ENCODE measurements at places on chromosomes 5 and 9. TPM values are rescaled to one million over a fixed set of nuclear protein-coding genes. Genes with fewer than 3 reads are reported as not detected.
A peak's percentile ranks its signal among the peaks of the same experiment; 100 is the strongest.

GRCh38 chr5:38208782-38209378 is 49.5 kb upstream of the EGFLAM start:
- no peak overlapping the region for H3K27ac ChIP-seq
- H3K4me1 ChIP-seq: no peaks in the 10 kb centered on the region
- DNase-seq: peak; percentile 44

DNA sequence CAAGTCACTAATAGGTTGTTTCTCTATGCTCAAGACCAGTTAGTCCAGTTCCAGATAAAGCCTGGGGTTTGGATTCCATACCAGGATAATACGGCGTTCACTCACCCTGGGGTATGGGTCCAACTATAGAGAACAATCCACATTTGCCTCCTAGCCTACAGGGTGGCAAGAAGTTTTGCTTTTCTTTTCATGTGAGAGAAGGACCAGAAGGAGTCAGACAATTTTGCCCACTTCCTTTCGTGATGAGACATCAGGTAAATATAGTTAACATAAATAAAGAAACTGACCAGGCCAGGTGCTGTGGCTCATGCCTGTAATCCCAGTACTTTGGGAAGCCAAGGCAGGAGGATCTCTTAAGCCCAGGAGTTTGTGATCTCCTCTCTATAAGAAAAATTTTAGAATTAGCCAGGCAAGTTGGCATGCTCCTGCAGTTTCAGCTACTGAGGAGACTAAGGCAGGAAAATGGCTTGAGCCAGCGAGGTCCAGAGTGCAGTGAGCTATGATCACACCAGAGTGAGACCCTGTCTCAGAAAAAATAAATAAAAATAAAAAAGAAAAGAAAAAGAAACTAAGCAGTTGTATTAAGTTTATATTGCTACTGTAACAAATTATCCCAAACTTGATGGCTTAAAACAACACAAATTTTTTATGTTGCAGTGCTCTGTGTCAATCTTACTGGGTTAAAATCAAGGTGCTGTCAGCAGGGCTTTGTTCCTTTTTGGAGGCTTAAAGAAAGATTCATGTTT is 7.5 kb upstream of the REEP5 start:
- no peak overlapping the region for H3K4me3 ChIP-seq
- 0 out of 2 replicates have a peak, but pooled peaks cover 4% of the 10 kb centered on the region for H3K4me1 ChIP-seq
- H3K36me3 ChIP-seq: no peaks in the 10 kb centered on the region
- no peak for DNase-seq
- H3K27ac ChIP-seq: no peak overlapping the region

- DNase-seq: peak; percentile 33
- H3K4me1 ChIP-seq: peaks cover 29% of the 10 kb centered on the region
- H3K36me3 ChIP-seq: peaks cover 7% of the 10 kb centered on the region
- peak overlapping the region; percentile 94 for H3K27ac ChIP-seq
- no peak overlapping the region for H3K4me3 ChIP-seq
These were observed 1.9 kb downstream of the RAB24 start for GRCh38 chr5:177301503-177302165.

DNA sequence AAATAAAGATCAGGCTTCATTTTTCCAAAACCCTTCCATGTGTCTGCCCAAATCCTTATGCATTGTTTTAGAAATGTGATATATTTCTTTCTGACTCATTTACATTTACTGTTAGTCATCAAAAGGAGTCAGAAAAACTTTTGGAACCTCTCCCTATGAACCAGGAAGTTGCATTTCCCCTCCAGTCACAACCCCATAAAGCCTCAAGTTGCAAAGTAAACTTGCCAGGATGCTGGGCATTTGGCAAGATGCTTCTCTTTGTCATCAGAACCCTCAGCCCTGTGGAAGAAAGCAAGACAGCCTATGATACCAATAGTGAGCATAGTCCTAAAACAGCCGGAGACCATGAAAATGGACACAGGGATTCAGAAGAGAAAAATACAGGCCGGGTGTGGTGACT is 84.2 kb downstream of the MUSK start:
- no peaks in the 10 kb centered on the region for H3K36me3 ChIP-seq
- no peaks in the 10 kb centered on the region for H3K4me1 ChIP-seq
- H3K4me3 ChIP-seq: no peak overlapping the region
- no peak overlapping the region for H3K27ac ChIP-seq

DNA sequence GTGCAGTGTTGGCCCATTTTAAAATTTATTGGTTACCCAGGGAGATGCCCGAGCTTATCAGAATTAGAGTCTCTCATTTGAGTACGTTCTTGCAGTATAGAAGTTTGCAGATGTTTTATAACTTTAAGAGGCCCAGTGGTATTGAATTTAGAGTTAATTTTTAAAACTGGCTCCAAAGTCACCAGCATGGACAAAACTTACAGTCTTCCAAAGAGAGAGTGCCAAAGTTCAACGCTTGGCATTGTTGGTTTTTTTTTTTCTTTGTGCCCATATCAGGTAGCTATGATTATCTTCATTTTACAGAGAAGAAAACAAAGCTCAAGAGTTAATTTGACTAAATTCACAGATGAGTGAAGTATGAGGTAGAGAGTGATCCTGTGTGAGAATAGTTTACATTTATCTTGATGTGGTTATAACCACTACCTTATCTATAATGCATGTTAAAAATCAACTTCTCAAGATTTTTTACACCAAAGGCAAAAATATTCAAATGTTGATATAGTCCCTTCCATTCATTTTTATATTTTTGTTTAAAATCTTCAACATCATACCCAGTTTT is 273.7 kb upstream of the DMRT1 start:
- no peaks in the 10 kb centered on the region for H3K27me3 ChIP-seq
- no peaks in the 10 kb centered on the region for H3K36me3 ChIP-seq
- H3K27ac ChIP-seq: no peak overlapping the region

DNA sequence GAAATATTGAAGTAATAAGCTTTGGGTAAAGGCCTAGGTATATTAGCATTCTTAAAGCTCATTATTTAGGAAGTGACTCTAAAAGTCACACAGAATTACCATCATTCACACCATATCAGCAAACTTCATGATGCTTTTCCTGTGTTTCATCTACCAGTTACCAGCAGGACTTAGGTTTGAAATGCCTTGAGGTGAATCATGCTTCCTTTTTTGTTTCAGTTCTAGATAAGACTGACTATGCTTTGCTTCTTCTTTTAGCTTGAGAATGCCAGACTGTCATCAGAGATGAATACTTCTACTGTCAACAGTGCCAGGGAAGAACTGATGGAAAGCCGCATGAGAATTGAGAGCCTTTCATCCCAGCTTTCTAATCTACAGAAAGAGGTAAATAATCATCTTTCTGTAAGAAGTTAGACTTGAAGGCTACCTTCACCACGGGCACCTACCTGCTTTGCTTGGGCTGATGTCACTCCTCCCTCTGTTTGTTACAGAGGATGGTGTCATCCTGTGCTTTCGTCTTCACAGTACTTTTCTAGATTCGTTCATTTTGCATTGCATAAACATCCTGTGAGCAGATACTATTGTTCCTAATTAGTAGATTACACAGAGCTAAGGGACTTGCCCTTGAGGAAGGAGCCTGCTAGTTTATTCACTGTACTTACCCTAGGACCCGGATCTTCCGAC is 34.7 kb downstream of the LMNB1 start:
- no peaks in the 10 kb centered on the region for H3K27me3 ChIP-seq
- 0 out of 2 replicates have a peak, but pooled peaks cover 3% of the 10 kb centered on the region for H3K36me3 ChIP-seq
- no peaks in the 10 kb centered on the region for H3K4me1 ChIP-seq

The FBXO38 gene
- total RNA-seq: 45.5 TPM

The MZB1 gene
- total RNA-seq: not detected

The GLIPR2 gene
- 1.9 TPM for total RNA-seq

The GPBP1 gene
- 117 TPM for total RNA-seq

The DOCK8 gene
- 15.2 TPM for total RNA-seq

- H3K27ac ChIP-seq: no peak overlapping the region
- H3K4me3 ChIP-seq: no peak overlapping the region
- H3K27me3 ChIP-seq: no peaks in the 10 kb centered on the region
- DNase-seq: no peak
- no peaks in the 10 kb centered on the region for H3K36me3 ChIP-seq
- no peaks in the 10 kb centered on the region for H3K4me1 ChIP-seq
These were observed 8.6 kb downstream of the PDCD1LG2 start for GRCh38 chr9:5518937-5519319.

GRCh38 chr9:94148419-94148818 is 64.2 kb downstream of the PTPDC1 start:
- no peak overlapping the region for H3K4me3 ChIP-seq
- no peaks in the 10 kb centered on the region for H3K4me1 ChIP-seq
- H3K27ac ChIP-seq: no peak overlapping the region
- H3K36me3 ChIP-seq: no peaks in the 10 kb centered on the region

GRCh38 chr5:132425009-132425937 is 55.8 kb downstream of the SLC22A5 start:
- no peak overlapping the region for H3K4me3 ChIP-seq
- no peak for DNase-seq
- H3K36me3 ChIP-seq: no peaks in the 10 kb centered on the region
- no peaks in the 10 kb centered on the region for H3K27me3 ChIP-seq
- H3K4me1 ChIP-seq: peaks cover 54% of the 10 kb centered on the region
